Breast epithelium (tissue), 4 donors: ENCODE measurements at places on chromosomes 13 and 19.

DNA sequence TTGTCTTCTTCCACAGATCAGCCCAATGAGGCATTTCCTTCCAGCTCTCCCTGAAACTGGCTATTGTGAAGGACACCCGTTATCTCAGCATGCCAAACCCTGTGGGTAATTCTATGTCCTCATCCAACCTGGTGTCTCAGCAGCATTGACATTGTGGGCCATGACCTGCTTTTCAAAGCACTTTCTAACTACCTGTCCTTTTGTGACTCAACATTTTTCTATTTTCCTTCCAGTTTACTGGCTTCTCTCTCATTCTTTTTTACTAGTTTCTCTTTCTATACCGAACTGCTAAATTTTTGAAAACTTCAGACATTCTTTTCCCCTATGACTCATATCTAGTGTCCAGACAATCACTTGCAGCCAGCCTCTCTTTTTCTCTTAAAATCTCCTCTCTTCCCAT, 136.4 kb upstream of the HTR2A start:
- no peak for DNase-seq

GRCh38 chr13:110716247-110716515, 2.7 kb downstream of the ING1 start:
- DNase-seq: no peak

- DNase-seq: no peak
These were observed 72.4 kb downstream of the COL4A1 start for GRCh38 chr13:110234532-110234931.

- DNase-seq: no peak
These were observed at the start of gene OR7C2 for GRCh38 chr19:14941189-14941588. TSS of gene OR7C2 (plus strand) at chr19:14941489. CDS start at chr19:14941489, 0 bp downstream.

DNA sequence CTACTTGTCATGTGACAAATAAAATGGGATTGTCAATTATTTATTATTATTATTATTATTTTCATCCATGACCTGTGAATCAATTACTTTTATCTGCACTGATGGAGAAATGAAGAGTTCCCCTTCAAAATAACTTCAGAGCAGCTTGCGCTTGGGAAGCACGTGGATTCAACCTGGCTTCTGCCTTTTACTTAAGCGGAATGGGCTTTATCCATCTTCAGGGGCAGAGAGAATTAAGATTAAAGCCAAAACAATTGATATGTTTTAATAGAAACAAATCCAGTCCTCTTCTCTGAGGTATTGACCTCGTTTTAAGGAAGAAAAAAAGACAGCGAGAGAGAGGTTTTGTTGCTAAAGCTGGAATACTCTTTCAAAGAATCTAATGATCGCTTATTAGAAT, 876 bp downstream of the SACS start:
- no peak for DNase-seq

GRCh38 chr19:3146677-3147100, 10.9 kb downstream of the GNA15 start:
- DNase-seq: no peak

- DNase-seq: no peak
These were observed 192.5 kb downstream of the KLF12 start for GRCh38 chr13:73941752-73942151.

- no peak for DNase-seq
These were observed 113.6 kb downstream of the ATP11A start for GRCh38 chr13:112803422-112803821.

DNA sequence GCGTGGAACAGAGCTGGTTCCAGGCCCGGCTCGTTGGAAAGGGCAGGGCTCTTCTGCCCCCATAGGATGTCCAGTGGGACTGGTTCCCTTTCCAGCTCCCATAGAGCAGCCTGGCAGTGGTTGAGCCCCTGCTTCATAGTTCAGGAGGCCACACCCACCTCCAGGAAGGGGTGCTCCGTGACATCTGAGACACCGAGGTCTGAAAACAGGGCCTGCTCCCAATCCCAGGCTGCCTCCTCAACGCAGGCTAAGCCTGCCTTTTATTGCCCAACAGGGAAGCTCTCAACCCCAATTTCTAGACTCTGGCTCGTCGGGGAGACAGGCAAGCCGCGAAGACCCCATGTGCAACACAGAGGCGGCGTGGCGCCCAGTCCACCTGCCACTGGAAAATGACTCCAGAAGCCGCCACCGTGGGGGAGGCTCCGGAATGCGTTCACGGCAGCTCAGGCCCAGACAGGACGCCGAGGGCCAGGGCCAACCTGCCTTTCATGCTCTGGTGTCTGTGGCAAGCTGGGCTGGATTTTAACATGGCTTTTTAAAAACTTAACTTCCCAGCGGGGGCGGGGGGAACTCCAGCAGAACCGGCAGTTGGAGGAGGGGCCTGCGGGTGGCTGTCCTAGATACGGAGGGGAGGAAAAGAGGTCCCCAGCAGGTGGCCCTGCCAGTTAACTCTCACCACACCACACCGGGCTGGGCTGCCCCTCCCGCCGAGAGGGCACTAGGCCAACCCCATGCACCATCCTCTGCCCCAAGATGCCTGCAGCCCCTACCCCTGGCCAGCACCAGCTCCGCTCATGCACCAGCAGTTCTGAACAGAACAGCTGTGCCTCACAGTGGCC, 17.9 kb upstream of the TINCR start:
- no peak for DNase-seq

DNA sequence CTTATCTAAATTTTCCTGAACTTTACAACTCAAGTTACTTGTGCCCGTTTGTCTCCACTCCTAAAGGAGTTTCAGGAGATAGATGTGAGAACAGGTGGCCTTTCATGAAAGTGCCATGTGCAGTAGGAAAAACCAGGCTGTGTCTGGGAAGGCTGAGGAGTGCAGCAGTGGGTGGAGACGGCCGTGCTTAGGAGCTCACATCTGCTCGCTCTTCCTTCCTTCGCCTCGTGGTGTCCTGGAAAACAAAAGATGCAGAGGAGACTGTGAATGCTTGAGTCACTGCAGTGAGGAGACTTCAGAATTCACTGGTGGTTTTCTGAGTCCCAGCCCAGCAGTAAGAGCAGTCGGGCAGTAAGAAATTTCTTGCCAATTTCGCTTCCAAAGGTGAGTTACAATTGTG, 138.4 kb upstream of the RNF113B start:
- DNase-seq: no peak

- no peak for DNase-seq
These were observed 4.7 kb downstream of the EEF2 start for GRCh38 chr19:3980353-3981251.

- no peak for DNase-seq
These were observed 44.0 kb downstream of the BRD4 start for GRCh38 chr19:15288146-15288963.

DNA sequence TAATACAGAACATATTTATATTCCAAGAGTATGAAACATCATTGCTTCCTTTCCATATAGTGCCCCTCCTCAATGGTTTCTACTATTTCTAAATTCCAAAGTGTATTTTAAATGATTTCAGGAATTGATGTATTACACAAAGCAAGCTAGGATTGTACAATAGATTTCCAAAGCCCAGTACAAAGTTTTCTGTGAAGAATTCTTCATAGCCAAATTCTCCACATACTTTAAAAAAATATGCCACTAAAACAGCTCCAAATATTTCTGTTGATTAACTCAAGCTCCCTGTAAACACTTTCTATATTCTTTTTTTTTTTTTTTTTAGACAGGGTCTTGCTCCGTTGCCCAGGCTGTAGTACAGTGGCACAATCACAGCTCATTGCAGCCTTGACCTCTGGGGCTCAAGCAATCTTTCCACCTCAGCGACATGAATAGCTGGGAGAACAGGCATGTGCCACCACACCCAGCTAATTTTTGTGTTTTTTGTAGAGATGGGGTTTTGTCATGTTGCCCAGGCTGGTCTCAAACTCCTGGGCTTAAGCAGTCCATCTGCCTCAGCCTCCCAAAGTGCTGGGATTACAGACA, 50.6 kb downstream of the ELF1 start:
- DNase-seq: no peak

DNA sequence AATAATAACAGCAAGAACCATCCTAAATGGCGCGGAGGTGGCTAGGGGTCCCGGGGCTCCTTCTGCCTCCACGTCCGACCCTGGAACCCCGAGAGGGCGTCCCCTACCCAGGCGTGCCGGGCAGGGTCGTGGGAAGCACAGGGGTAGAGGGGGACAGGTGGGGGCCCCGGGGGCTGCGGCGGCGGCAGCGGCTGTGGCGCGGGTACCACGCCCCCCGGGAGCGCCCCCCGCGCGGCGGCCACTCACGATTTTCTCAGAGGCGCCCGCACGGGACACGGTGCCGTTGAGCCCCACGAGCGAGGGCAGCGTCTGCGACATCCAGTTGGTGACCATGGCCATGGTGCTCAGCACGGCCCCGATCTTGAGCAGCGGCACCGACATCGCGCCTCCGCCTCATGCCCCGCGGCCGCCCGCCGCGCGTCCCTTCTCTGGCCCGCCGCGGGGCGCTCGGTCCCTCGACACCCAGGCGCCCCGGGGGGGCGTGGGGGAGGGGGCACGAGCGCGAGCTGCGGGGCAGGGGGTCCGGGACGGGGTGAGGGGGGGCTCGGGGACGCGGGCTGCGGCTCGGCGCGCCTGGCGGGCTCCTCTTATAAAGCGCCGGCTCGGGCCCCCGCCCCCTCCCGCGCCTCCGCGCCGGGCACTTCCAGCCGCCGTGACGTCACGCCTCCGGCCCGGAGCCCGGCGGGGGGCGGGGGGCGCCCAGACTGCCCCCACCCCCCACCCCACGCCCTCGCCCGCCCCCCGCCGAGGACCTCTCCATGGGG, 22.9 kb downstream of the OLFM2 start:
- no peak for DNase-seq

GRCh38 chr13:96871469-96871868, 122.8 kb downstream of the OXGR1 start:
- DNase-seq: no peak

DNA sequence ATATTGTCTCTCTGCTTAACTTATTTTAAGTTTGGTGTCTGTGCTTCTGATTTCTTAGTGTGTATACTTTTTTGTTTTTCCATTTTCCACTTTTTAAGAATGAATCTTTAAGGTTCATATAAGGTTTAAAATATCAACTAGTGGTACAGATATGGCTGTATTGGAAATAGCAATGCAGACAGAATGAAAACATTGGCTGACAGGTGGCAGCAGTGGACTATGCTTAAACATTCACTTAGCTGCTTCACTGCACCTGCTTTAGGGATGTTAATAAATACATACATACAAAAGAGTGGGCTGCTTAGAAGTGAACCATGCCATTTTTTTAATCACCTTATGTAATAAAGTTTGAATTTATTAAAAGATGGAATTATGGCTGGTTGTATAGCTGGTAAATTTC, 27.3 kb downstream of the TM9SF2 start:
- DNase-seq: no peak

GRCh38 chr19:6837525-6837924, 49.9 kb upstream of the ADGRE1 start:
- DNase-seq: no peak

- DNase-seq: no peak
These were observed 18.4 kb downstream of the TMEM150B start for GRCh38 chr19:55306712-55307111.

GRCh38 chr13:67156723-67157060, 73.4 kb downstream of the PCDH9 start:
- no peak for DNase-seq

- DNase-seq: no peak
These were observed 1670.2 kb upstream of the PCDH20 start for GRCh38 chr13:63085851-63086250.

DNA sequence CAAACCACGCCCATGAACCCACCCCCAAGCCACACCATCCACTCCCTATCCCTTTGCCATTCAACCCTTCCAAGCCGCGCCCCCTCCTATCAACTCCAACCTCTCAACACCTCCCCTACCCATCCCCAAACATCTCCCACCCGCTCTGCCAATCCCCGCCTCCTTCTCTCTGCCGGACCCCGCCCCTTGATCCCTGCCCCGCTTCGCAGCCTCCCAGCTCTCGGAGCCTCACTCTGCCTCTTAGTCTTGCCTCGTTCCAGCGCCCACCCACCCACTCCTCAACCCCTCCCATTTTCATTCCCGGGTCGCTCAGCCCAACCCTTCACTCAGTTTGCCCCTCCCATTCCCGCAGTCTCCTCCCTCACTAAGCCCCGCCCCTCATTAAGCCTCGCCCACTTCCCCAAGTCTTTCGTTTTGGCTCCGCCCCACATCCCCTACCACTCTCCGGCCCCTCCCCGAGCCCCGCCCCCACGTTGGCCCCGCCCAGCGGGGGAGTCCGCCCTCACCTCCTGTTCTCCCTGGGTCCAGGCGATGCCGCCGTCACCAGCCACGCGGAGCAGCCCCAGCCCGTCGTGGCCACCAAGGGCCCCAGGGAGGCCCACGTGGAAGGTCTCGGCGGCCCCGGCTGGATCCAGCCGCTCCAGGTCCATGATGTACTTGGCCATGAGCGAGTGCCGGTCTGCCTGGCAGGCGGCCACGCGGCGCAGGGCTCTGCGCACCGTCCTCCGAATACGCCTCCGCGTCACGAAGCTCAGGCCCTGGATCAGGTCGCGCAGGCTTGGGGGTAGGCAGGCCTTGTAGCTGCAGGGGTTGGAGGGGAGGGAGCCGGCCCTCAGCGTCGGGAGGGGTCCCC, 5.7 kb downstream of the JAK3 start:
- DNase-seq: no peak

GRCh38 chr13:95354680-95355487, 53.6 kb upstream of the ABCC4 start:
- no peak for DNase-seq

DNA sequence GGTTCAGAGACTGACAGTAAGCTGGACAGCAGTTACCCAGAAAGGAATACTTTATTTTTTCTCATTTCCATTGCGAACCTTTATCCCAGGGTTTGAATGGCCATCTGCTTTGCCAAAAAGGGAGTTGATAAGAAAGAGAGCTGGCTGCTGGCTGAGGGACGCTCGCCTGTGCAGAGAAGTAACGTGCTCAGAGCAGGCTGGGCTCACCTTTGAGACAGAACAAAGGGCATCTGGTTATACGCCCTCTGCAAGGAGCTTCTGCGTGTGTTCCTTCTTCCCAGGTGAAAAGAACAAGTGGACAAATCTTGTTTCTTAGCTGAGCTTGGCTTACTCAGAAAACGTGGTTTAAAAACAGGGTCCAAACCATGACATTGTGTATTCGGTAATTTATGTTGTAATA, 47.4 kb downstream of the EFNB2 start:
- no peak for DNase-seq

GRCh38 chr19:33520844-33521479, 629 bp downstream of the PEPD start:
- no peak for DNase-seq

- no peak for DNase-seq
These were observed 12.5 kb downstream of the FEM1A start for GRCh38 chr19:4803736-4804695.

DNA sequence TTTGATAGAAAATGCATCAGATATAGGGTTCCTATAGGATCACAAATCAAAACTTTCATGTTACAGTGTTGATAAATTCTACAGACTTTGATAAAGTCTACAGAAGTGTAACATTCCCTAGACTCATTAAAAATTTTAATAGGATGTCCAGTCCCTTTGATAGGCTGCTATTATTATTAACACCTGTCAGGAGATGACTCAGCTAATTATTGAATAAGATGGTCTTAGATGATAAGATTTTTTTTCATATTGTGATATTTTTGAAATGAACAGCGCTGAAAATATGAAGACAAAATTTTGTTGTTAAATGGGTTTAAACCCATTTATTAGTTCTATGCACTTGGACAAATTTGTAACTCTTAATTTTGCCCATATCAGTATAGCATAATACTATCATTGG, 356.8 kb upstream of the SLITRK1 start:
- no peak for DNase-seq

- no peak for DNase-seq
These were observed 4.0 kb downstream of the IGFLR1 start for GRCh38 chr19:35738021-35738886.
